H54 (cell line): ENCODE measurements at places on chromosomes 13 and 19.

- no peak for DNase-seq
These were observed 9.0 kb downstream of the MICU2 start for GRCh38 chr13:21594715-21595545.

DNA sequence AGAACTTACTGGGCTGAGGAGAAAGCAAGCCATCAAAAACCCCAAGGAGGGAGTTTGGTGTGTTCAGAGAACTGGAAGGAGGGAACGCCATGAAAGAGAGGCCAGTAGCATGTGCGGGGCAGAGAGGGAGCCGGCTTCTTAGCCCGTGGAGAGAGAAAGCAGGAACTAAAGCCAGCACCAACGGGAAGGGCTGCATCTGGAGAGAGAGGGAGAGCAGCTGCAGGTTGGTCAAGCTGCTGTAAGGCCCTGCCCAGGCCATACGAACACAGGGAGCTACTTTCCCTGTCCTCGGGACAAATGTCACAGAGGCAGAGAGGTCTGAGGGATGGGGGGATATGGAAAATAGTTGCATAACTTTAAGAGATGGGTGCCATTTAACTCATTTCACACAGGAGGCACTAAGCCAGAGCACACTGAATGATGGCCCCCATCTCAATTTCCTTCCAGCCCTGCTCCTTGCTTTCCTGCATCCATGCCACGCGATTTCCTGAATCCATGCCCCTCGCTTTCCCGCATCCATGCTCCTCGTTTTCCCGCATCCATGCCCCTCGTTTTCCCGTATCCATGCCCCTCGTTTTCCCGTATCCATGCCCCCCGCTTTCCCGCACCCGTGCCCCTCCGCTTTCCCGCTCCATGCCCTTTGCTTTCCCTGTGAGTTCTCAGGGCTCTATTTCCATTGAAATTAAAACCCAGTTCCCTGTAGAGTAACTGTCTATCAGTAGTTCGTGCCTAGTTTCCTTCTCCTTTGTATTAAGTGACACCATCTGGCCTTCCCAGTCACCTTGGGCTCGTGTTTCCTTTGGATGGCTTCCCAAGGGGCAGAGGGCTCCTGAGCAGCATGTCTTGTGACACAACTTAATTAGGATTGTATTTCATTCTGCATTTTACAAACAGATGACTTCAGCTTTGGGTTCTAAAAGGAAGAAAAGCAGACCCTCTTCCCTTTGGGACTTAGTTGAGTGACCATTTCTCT lies 31.5 kb upstream of the TPT1 start:
- DNase-seq: no peak

DNA sequence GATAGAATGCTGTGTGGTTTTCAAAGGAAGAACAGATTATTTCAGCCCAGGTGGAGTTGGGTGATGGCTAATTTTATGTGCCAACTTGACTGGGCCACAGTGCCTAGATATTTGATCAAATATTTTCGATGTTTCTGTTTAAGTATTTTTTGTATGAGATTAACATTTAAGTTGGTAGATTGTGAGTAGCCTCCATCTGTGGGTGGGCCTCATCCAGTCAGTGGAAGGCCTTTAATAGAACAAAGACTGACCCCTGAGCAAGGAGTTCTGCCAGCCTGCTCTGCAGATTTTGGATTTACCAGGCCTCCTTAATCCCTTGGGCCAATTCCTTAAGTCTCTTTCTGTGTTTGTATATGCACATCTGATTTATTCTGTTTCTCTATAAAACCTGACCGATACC lies 13.9 kb downstream of the LSM14A start:
- DNase-seq: no peak

- no peak for DNase-seq
These were observed 3.2 kb downstream of the EPN1 start for GRCh38 chr19:55678121-55678671.

DNA sequence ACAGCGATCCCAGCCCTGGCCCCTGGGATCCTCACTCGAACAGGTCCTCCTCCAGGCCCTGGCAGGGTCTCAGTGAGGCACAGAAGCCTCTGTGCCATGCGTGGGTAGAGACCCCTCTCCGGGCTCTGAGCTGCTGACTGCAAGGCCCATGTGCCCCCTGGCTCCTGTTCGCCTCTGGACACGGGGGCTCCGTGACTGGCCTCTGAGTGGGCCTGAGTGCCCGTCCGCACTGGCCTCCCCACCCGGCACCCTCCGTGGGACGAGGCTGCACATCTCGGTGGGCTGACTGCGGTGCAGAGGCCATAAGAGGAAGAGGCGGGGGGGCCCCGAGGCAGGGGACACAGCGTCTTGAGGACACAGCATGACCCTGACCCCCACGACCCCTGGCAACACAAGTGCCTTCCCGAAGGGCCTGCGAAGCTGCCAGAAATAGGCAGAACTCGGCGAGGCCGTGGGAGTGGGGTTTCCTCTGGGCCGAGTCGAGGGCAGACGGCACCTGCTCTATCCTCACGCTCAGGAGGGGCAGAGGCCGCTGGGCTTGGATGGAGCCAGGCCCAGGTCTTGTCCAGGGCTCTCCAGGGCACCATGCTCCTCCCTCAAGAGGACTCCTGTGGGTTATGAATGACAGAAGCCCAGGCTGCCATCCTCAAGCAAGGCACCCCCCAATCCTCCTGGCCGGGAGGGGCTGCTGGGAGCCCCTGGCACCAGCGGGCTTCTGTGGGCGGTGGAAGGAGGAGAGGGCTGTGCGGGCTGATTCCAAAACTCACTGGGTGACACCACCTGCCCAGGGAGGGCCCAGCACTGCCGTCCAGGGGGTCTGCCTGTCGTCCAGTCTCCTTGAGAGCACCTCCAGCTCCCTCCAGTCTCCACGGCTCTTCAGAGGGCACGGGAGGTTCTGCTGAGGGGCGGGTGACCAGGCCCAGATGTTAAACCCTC lies 52.6 kb downstream of the RASA3 start:
- no peak for DNase-seq

GRCh38 chr19:17209126-17210036 lies 5.8 kb upstream of the USE1 start:
- DNase-seq: peak; percentile 67

- DNase-seq: no peak
These were observed 2.0 kb downstream of the CDC34 start for GRCh38 chr19:533364-534058.

- no peak for DNase-seq
These were observed 34.4 kb upstream of the IGFL1 start for GRCh38 chr19:46195104-46195503.

- DNase-seq: no peak
These were observed 170.9 kb upstream of the ZNF507 start for GRCh38 chr19:32174386-32175113.

- DNase-seq: no peak
These were observed 1218.8 kb upstream of the ATXN8OS start for GRCh38 chr13:68888832-68889231.

- DNase-seq: no peak
These were observed 7.6 kb downstream of the CAPN12 start for GRCh38 chr19:38736413-38737280.

DNA sequence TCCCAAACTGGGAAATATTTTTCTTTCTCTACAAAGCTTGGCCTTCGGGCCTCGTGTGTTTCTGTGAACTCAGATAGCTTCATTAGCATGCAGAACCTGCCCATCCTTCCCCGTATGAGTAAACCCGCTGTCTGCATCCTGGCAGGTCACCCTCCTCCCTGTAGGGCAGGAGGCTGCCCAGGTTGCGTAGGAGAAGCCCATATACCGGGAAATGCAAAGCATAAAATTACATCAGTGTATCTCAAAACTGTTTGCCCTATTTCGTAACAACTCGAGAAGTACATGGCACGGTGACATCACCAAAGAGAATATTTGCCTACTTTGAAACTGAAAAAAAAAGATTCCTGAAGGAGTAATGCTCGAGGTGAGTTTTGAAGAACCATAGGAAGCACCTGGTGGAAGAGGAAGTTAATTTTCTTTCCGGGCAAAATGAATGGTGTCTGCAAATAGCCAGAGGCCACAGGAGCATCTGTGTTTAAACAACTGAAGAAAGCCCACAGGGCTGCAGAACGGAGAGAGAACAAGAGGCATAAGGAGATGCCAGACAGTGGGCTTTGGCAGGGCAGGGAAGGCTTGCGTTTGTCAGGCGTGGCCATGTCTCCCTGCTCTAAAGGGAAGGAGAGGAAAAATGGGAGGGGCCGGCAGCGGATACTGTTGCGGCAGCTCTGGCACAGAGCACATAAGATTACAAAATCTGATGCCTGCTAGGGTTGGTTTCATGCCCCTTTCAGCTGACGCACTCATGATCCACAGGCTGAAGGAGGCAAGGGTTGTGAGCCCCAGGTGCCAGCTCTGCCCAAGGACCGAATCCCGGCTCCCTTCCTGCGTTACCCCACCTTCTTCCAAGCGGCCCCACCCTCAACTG lies 81.4 kb downstream of the IRS2 start:
- no peak for DNase-seq

GRCh38 chr13:67061750-67062149 lies 168.4 kb downstream of the PCDH9 start:
- no peak for DNase-seq
